Uterine smooth muscle cell (primary cell): ENCODE measurements at places on chromosomes 3 and 15. TPM values are rescaled to one million over a fixed set of nuclear protein-coding genes. Genes with fewer than 3 reads are reported as not detected.

The FAM98B gene
- 8.1 and 11.0 TPM in 2 replicates for total RNA-seq

The SMCO1 gene
- not detected in 2 replicates for total RNA-seq

The GABRB3 gene
- 1.2 and 2.7 TPM in 2 replicates for total RNA-seq

The STRIT1 gene
- not detected in 2 replicates for total RNA-seq

The GPR149 gene
- total RNA-seq = not detected in 2 replicates

The SCG5 gene
- total RNA-seq = 3.2 and 14.7 TPM in 2 replicates

The TRIM59 gene
- 30.2 and 40.2 TPM in 2 replicates for total RNA-seq

The PPM1L gene
- 0.75 and 0.77 TPM in 2 replicates for total RNA-seq
